ENCODE measurements at places on chromosomes 5 and 9.

- no peak for DNase-seq
These were observed 22.2 kb upstream of the B4GALT1 start for GRCh38 chr9:33189331-33189791.

DNA sequence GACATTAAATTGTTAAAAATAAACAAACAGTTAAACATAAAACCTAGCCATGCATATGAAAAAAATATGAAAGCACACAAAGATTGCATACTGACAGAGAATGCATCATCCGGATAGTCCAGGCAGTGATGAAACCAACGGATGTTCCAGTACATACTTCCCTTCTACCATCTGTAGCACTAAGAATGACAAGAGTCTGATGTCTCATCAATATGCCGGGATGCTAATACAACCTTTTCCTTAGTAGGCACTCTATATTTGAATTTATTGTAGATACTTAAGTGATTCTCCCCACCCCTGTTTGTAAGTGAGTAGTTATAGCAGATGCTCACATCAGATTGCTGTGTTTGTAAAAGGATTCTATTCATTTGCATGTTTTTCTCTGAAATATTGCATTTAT is 571.2 kb upstream of the WWC1 start:
- no peak for DNase-seq

DNA sequence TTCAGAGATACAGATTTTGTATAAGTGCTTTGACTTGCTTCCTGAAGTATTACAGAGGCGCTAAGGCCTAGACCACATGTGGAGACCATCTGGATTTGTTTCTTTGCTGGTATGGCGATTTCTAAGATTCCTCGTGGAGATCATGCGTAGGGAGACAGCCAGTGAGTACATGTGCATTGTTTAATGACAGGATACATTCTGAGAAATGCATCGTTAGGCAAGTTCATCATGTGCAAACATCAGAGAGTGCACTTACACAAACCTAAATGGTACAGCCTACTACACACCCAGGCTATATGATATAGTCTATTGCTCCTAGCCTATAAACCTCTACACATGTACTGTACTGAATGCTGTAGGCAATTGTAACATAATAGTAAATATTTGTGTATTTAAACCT is 16.5 kb upstream of the CEP120 start:
- DNase-seq = no peak

- no peak for DNase-seq
These were observed 115.7 kb downstream of the WNK2 start for GRCh38 chr9:93299418-93300174.

DNA sequence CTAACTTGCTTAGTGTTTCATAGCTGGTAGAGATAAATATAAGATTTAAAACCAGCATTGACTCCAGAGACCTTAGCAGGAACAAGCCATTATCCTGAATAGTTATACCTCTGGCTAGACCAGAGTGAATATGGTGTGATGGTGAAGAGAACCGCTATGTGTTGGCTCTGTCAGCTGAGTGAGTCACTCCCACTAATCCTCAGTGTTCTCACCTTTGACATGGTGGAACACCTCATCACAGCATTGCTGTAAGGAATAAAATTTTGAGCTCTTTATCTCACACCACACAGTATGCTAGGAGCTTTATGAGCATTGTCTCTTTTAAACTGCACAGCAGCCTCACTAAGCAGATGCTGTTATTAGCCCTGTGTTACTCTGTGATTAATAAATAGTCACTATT is 90.7 kb upstream of the DHFR start:
- DNase-seq = no peak

- DNase-seq = no peak
These were observed 50.9 kb upstream of the RXRA start for GRCh38 chr9:134275375-134275774.

Measured in NCI-H526 treated with DMSO at 0.1 percent for 48 hours (cell line).